ENCODE measurements at places on chromosomes 5 and 9.

GRCh38 chr9:98101868-98102273 is 17.2 kb downstream of the TRIM14 start:
- H3K4me1 ChIP-seq: peaks cover 4% of the 10 kb centered on the region
- no peaks in the 10 kb centered on the region for H3K36me3 ChIP-seq
- no peak overlapping the region for H3K4me3 ChIP-seq
- no peak for DNase-seq

- H3K36me3 ChIP-seq: no peaks in the 10 kb centered on the region
- H3K4me1 ChIP-seq: no peaks in the 10 kb centered on the region
- DNase-seq: no peak
- H3K4me3 ChIP-seq: no peak overlapping the region
Measured at GRCh38 chr5:75142566-75143136, 90.3 kb upstream of the GCNT4 start.

GRCh38 chr9:135078361-135078821 is 9.1 kb upstream of the OLFM1 start:
- H3K4me3 ChIP-seq: no peak overlapping the region
- no peak overlapping the region for H3K27ac ChIP-seq
- peaks cover 3% of the 10 kb centered on the region for H3K4me1 ChIP-seq

GRCh38 chr9:79692857-79693571 is 121.2 kb downstream of the TLE4 start:
- no peak for DNase-seq
- H3K27ac ChIP-seq: no peak overlapping the region
- H3K27me3 ChIP-seq: no peaks in the 10 kb centered on the region
- H3K4me1 ChIP-seq: no peaks in the 10 kb centered on the region

DNA sequence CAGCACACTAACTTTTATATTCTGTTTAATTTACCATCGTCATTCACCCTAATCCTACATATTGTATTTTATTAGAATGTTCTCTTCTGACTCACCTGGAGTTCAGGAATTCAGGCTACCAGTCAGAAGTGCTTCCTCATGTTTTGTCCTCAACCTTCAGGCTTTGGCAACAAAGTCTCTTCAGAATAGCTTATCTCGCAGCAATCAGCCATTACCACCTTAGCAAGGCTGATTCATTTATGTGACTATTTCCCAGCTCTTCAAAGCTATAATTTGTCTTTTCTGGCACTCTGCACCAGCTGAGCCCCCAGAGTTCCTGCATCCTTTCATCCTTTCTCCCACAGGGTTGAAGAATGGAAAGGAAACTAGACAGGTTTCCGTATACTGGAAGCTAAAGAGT is 365.5 kb upstream of the CDH18 start:
- H3K27ac ChIP-seq: no peak overlapping the region
- no peak for DNase-seq
- no peaks in the 10 kb centered on the region for H3K36me3 ChIP-seq
- H3K4me1 ChIP-seq: no peaks in the 10 kb centered on the region
- H3K4me3 ChIP-seq: no peak overlapping the region

GRCh38 chr5:64301566-64301965 is 135.9 kb downstream of the RNF180 start:
- no peak overlapping the region for H3K4me3 ChIP-seq
- H3K4me1 ChIP-seq: no peaks in the 10 kb centered on the region
- H3K27me3 ChIP-seq: no peaks in the 10 kb centered on the region
- DNase-seq: no peak
- no peak overlapping the region for H3K27ac ChIP-seq

GRCh38 chr5:38866362-38867031 is 20.7 kb downstream of the OSMR start:
- H3K4me3 ChIP-seq: no peak overlapping the region
- no peak for DNase-seq
- peaks cover 19% of the 10 kb centered on the region for H3K4me1 ChIP-seq
- no peak overlapping the region for H3K27ac ChIP-seq
- no peaks in the 10 kb centered on the region for H3K36me3 ChIP-seq
- no peaks in the 10 kb centered on the region for H3K27me3 ChIP-seq

DNA sequence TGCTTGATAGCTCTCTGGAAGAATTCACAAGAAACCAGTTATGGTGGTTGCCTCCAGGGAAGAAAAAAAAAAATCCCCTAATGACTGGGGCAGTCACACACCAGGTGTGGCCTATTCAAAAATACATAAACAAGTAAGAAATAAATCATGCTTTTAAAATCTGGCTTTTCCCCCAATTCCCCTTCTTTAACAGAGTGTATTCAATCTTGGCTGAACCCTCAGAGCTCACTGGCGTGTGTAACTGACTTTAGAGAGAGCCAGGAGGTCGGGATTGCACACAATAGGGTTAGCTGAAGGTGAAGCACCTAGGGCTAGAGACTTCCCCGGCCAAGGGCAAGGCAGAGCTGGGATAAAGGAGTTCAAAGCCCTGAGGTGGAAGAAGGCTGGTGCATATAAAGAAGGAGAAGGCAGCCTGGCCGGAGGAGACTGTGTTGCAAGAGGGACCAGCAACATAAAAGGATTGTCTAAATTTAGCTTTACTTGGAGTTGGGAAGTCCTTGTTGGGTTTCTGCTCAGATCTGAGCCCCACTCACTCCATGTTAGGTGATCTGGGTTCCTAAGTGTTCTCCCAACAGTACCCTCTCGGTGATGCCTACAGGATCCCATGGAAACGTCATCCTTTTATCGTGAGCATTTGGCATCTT is 19.7 kb downstream of the FNBP1 start:
- peak overlapping the region; percentile 22 for H3K27ac ChIP-seq
- DNase-seq: no peak
- H3K36me3 ChIP-seq: no peaks in the 10 kb centered on the region
- H3K4me3 ChIP-seq: no peak overlapping the region

DNA sequence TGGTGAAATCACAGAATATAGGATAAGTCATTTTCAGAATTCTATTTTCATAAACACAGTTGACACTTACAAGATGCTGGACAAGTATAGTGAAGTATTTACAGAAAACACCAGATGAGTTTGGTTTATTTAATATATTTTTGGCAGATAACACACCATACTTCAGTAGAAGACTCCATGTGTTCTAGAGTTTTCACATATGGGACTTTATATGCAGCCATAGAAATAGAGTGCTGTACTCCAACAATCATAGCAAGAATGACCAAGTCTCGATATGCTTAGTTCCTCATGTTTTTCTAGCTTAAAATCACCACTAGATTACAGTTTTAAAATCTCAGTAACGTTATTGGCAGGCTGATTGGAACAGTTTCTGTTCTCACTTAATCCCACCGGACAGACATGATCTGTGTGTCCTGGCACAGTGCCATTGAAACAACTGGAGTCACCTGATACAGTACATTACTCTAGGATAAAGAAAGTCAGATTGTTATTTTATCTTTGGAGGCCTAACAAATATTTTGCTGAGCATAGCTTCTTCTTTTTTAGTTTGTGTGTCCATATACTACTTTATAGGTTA is 45.8 kb upstream of the ERBIN start:
- H3K36me3 ChIP-seq: no peaks in the 10 kb centered on the region
- H3K27me3 ChIP-seq: no peaks in the 10 kb centered on the region
- no peaks in the 10 kb centered on the region for H3K4me1 ChIP-seq

GRCh38 chr9:136107155-136107952 is 11.3 kb downstream of the TMEM250 start:
- H3K36me3 ChIP-seq: no peaks in the 10 kb centered on the region
- H3K4me3 ChIP-seq: no peak overlapping the region
- peaks cover 63% of the 10 kb centered on the region for H3K4me1 ChIP-seq
- H3K27me3 ChIP-seq: no peaks in the 10 kb centered on the region
- peak overlapping the region; percentile 38 for H3K27ac ChIP-seq

GRCh38 chr9:103821115-103821514 is 273.0 kb upstream of the SMC2 start:
- H3K27me3 ChIP-seq: no peaks in the 10 kb centered on the region
- H3K27ac ChIP-seq: no peak overlapping the region
- no peak overlapping the region for H3K4me3 ChIP-seq
- H3K36me3 ChIP-seq: no peaks in the 10 kb centered on the region
- no peak for DNase-seq

GRCh38 chr9:124180557-124180956 is 77.2 kb upstream of the NEK6 start:
- no peak overlapping the region for H3K27ac ChIP-seq
- no peaks in the 10 kb centered on the region for H3K4me1 ChIP-seq
- H3K4me3 ChIP-seq: no peak overlapping the region
- no peaks in the 10 kb centered on the region for H3K36me3 ChIP-seq
- no peaks in the 10 kb centered on the region for H3K27me3 ChIP-seq

GRCh38 chr5:174991847-174992246 is 267.5 kb downstream of the MSX2 start:
- H3K27ac ChIP-seq: no peak overlapping the region
- H3K27me3 ChIP-seq: no peaks in the 10 kb centered on the region
- H3K36me3 ChIP-seq: no peaks in the 10 kb centered on the region
- DNase-seq: no peak
- no peak overlapping the region for H3K4me3 ChIP-seq

- no peak overlapping the region for H3K27ac ChIP-seq
- no peaks in the 10 kb centered on the region for H3K4me1 ChIP-seq
- no peaks in the 10 kb centered on the region for H3K36me3 ChIP-seq
- peak; percentile 24 for DNase-seq
- H3K27me3 ChIP-seq: no peaks in the 10 kb centered on the region
- H3K4me3 ChIP-seq: no peak overlapping the region
Measured at GRCh38 chr9:3898461-3899218, 372.8 kb upstream of the RFX3 start.

GRCh38 chr5:175718401-175719108 is 60.7 kb downstream of the HRH2 start:
- H3K4me1 ChIP-seq: no peaks in the 10 kb centered on the region
- no peaks in the 10 kb centered on the region for H3K36me3 ChIP-seq
- no peaks in the 10 kb centered on the region for H3K27me3 ChIP-seq
- DNase-seq: peak; percentile 45
- no peak overlapping the region for H3K4me3 ChIP-seq

- no peak overlapping the region for H3K27ac ChIP-seq
- H3K4me1 ChIP-seq: peaks cover 4% of the 10 kb centered on the region
- no peaks in the 10 kb centered on the region for H3K36me3 ChIP-seq
- H3K27me3 ChIP-seq: no peaks in the 10 kb centered on the region
Measured at GRCh38 chr5:17302604-17303003, 85.2 kb downstream of the BASP1 start.

GRCh38 chr5:119309326-119309725 is 46.5 kb upstream of the TNFAIP8 start:
- H3K27me3 ChIP-seq: no peaks in the 10 kb centered on the region
- no peak overlapping the region for H3K4me3 ChIP-seq
- no peak overlapping the region for H3K27ac ChIP-seq
- H3K36me3 ChIP-seq: no peaks in the 10 kb centered on the region

DNA sequence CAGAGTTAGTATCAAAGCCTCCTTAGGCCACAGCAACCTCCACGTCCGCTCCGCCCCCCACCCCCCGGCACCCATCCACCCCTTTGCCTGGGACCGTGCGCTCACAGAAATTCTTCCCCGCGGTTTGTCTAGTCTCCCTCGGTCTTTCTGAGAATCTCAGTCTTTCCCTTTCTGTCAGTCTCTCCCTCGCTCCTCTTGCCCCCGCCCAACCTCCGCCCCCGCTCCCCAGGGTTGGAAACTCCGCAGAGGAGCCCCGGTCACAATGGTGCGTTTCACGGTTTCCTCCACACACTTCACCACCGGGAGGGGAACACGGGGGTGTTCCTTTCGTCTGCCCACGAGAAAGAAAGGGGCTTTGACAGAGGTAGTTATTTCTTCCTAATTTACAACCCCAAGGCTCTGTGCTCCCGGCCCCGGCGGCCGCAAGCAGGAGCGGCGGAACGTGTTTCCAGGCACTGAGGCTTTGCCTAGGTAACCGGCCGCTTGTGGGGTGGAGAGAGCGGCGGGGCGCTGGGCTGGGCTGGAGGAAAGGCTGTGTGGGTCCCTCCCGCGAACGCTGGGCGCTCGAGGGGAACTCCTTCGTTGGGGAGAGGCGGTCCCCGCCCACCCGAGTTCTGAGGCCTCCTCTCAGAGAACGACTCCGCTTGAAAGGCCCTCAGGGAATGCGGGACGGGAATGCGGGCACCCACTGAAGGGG is 2.1 kb downstream of the NR4A3 start:
- H3K4me3 ChIP-seq: peak overlapping the region; percentile 71
- H3K36me3 ChIP-seq: no peaks in the 10 kb centered on the region
- H3K27ac ChIP-seq: peak overlapping the region; percentile 29
- H3K4me1 ChIP-seq: peaks cover 39% of the 10 kb centered on the region
- DNase-seq: peak; percentile 35

DNA sequence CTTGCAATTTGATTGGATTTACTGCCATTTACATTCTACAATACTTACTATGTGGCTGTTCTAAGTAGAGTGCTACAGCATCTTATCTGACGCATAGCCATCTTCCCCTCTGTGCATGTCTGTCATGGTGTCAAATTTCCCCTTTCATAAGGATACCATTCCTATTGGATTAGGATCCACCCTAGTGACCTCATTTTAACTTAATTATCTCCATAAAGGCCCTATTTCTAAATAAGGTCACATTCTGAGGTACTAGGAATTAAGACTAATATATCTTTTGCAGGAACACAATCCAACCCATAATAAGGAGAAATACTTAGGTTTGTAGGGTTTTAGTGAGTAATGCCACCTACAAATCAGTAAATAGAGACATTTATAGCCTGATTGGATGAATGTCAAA is 268.0 kb downstream of the ADAMTSL1 start:
- H3K4me3 ChIP-seq: no peak overlapping the region
- DNase-seq: no peak
- no peaks in the 10 kb centered on the region for H3K27me3 ChIP-seq

GRCh38 chr5:127513408-127513970 is 4.0 kb upstream of the PRRC1 start:
- no peaks in the 10 kb centered on the region for H3K27me3 ChIP-seq
- no peak overlapping the region for H3K27ac ChIP-seq
- no peak overlapping the region for H3K4me3 ChIP-seq

GRCh38 chr5:134656690-134657089 is 8.1 kb downstream of the SEC24A start:
- H3K27ac ChIP-seq: no peak overlapping the region
- no peak overlapping the region for H3K4me3 ChIP-seq
- H3K4me1 ChIP-seq: no peaks in the 10 kb centered on the region
- peaks cover 18% of the 10 kb centered on the region for H3K36me3 ChIP-seq

- DNase-seq: no peak
- H3K4me3 ChIP-seq: no peak overlapping the region
- H3K27ac ChIP-seq: no peak overlapping the region
- H3K36me3 ChIP-seq: no peaks in the 10 kb centered on the region
- no peaks in the 10 kb centered on the region for H3K27me3 ChIP-seq
Measured at GRCh38 chr9:25241421-25241820, 436.8 kb downstream of the TUSC1 start.

DNA sequence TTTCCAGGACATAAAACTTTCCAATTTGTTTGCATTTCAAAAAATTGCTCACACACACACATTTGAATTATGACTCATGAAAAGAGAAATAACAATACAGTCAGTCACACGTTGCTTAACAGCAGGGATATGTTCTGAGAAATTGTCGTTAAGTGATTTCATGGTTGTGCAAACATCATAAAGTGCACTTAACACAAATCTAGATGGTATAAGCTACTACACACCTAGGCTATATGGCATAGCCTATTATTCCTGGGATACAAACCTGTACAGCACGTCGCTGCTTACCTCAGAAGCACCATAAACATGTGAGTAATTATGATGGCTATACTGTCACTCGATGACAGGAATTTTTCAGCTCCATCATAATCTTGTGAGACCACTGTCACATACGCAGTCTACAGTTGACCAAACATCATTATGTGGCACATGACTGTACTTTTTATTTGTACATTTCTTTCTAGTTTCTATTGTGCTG is 378.2 kb downstream of the ACTL7B start:
- H3K4me3 ChIP-seq: no peak overlapping the region
- no peaks in the 10 kb centered on the region for H3K4me1 ChIP-seq
- H3K27me3 ChIP-seq: no peaks in the 10 kb centered on the region

Data from upper lobe of left lung (tissue), 6 donors.